ENCODE measurements at places on chromosomes 11 and 22. TPM values are rescaled to one million over a fixed set of nuclear protein-coding genes. Genes with fewer than 3 reads are reported as not detected.

GRCh38 chr11:110929129-110929528 lies 216.9 kb upstream of the ARHGAP20 start:
- no peak for DNase-seq
- H3K27ac ChIP-seq, result no peak overlapping the region
- no peaks in the 10 kb centered on the region for H3K27me3 ChIP-seq
- H3K4me3 ChIP-seq, result no peak overlapping the region

GRCh38 chr11:62512961-62513360 lies 33.6 kb downstream of the AHNAK start:
- no peak for DNase-seq
- peaks cover 12% of the 10 kb centered on the region for H3K4me1 ChIP-seq
- H3K36me3 ChIP-seq, result no peaks in the 10 kb centered on the region

- H3K4me1 ChIP-seq, result peaks cover 8% of the 10 kb centered on the region
- no peaks in the 10 kb centered on the region for H3K36me3 ChIP-seq
- no peak overlapping the region for H3K27ac ChIP-seq
- no peaks in the 10 kb centered on the region for H3K27me3 ChIP-seq
Observed at GRCh38 chr11:109772892-109773291, 320.3 kb upstream of the ZC3H12C start.

- H3K27me3 ChIP-seq, result no peaks in the 10 kb centered on the region
- peaks cover 27% of the 10 kb centered on the region for H3K4me1 ChIP-seq
- no peak overlapping the region for H3K4me3 ChIP-seq
- H3K36me3 ChIP-seq, result peaks cover 8% of the 10 kb centered on the region
- DNase-seq, result no peak
Observed at GRCh38 chr22:30612789-30613188, 5.8 kb downstream of the TCN2 start.

DNA sequence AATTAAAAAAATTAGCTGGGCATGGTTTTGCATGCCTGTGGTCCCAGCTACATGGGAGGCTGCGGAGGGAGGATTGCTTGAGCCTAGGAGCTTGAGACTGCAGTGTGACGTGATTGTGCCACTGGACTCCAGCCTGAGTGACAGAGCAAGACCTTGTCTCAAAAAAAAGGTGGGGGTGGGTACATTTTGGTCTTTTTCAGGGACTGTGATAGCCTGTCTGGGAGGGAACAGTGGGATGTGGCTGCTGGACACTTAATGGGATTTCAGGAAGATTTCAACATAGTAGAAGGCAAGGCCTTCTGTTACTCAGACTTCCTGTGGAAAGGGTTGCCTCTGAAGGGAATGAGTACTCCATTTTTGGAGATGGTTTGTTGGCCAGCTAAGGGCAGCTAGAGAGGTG lies 40.6 kb downstream of the RELT start:
- H3K36me3 ChIP-seq, result peaks cover 19% of the 10 kb centered on the region
- no peak for DNase-seq
- no peak overlapping the region for H3K4me3 ChIP-seq
- peaks cover 34% of the 10 kb centered on the region for H3K4me1 ChIP-seq

GRCh38 chr11:21949763-21950413 lies 243.0 kb upstream of the ANO5 start:
- H3K4me3 ChIP-seq, result no peak overlapping the region
- no peaks in the 10 kb centered on the region for H3K27me3 ChIP-seq
- no peaks in the 10 kb centered on the region for H3K36me3 ChIP-seq
- H3K27ac ChIP-seq, result no peak overlapping the region
- no peak for DNase-seq

DNA sequence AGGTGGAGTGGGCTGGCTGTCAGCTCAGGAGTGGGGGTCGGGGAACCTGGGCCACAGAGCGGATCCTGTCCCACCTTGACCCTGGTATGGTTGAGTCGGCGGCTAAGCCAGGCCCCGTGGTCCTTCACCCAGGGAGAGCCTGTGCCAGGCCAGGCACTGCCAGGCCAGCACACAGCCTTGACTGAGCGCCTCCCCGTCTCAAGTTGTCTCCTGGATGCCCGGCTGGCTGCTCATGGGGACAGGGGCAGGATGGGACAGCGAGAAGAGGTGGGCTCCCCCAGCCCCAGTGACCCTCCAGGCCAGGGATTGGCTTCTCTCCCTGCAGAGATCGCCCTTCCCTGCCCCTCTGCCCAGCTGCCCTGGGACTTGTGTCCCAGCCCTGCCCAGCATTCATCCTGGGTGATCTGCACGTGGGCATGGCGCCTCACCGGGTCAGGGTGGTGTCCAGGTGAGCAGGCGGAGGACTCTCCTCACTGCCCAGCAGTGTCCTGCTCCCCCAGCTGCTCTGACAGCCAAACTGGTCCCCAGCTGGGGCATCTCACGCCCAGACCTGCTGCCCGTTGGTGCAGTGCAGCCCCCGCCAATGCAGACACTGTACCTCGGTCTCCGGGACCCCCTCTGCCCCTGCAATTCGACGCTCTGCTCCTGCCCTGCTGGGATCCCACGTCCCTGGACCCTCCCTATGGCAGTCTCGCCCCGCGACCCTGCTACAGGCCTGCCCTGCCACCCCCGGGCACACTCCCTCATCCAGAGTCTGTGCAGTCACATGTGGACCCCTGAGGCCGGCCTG lies 28.8 kb upstream of the CCDC188 start:
- H3K36me3 ChIP-seq, result no peaks in the 10 kb centered on the region
- no peak for DNase-seq
- no peak overlapping the region for H3K4me3 ChIP-seq
- H3K4me1 ChIP-seq, result peaks cover 4% of the 10 kb centered on the region
- H3K27me3 ChIP-seq, result no peaks in the 10 kb centered on the region

GRCh38 chr11:116730601-116731000 lies 42.2 kb downstream of the BUD13 start:
- H3K36me3 ChIP-seq, result no peaks in the 10 kb centered on the region
- no peak for DNase-seq
- peaks cover 22% of the 10 kb centered on the region for H3K4me1 ChIP-seq

GRCh38 chr11:63321723-63322122 lies 47.9 kb upstream of the SLC22A9 start:
- no peaks in the 10 kb centered on the region for H3K4me1 ChIP-seq
- H3K4me3 ChIP-seq, result no peak overlapping the region
- H3K27me3 ChIP-seq, result peaks cover 18% of the 10 kb centered on the region
- no peak overlapping the region for H3K27ac ChIP-seq
- H3K36me3 ChIP-seq, result no peaks in the 10 kb centered on the region
- DNase-seq, result no peak

DNA sequence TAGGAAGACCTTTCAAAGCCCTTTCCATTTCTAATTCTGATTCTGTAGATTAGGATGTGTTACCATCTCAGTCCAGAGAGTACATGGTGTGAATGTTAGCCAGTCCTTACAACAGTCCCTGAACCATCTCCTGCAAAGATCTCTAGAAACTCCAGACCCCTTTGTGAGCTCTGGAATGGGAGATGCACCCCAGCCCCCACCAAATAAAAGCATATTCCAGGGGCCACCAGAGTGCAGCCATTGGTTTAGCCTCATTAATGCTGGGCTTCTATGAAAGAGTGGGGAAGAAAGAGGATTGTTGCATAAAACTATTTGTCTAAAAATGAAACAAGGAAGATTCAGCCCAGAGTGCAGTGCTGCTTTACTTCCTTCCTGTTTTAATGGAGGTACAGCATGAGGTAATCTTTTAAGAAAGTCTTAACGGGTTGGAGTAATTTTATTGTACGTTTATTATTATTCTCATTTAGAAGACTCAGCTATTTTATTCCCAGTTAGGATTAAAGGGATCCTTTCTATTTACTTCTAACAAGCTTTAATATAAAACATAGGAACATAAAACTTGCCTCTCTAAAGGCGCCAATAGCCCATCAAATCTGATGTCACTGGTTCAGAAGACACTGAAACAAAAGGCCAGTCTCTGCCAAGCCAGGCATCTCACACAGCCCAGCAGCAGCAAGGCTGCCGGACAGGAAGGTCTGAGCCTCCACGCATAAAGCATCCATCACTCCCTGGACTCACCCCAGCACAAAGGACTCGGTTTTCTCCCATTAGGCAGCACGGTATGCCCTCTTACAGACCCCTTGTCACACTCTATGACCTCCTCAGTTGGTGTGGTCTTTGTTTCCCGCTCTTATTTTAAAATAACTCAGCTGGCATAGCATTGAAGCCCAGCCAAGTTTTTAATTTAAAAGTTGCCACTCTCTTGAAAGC lies 203.9 kb upstream of the BLID start:
- peak overlapping the region; percentile 52 for H3K4me3 ChIP-seq
- peak; percentile 19 for DNase-seq
- peak overlapping the region; percentile 97 for H3K27ac ChIP-seq
- no peaks in the 10 kb centered on the region for H3K27me3 ChIP-seq
- H3K4me1 ChIP-seq, result peaks cover 55% of the 10 kb centered on the region

GRCh38 chr11:124415356-124415923 lies 9.2 kb downstream of the OR8B4 start:
- peaks cover 38% of the 10 kb centered on the region for H3K27me3 ChIP-seq
- H3K27ac ChIP-seq, result no peak overlapping the region
- H3K4me3 ChIP-seq, result no peak overlapping the region
- no peaks in the 10 kb centered on the region for H3K4me1 ChIP-seq

GRCh38 chr11:65323813-65324212 lies 9.1 kb downstream of the CDC42EP2 start:
- H3K36me3 ChIP-seq, result no peaks in the 10 kb centered on the region
- H3K4me1 ChIP-seq, result no peaks in the 10 kb centered on the region
- no peak overlapping the region for H3K27ac ChIP-seq
- no peak for DNase-seq

GRCh38 chr22:18156878-18157713 lies 7.1 kb downstream of the USP18 start:
- no peak overlapping the region for H3K27ac ChIP-seq
- no peaks in the 10 kb centered on the region for H3K36me3 ChIP-seq
- no peaks in the 10 kb centered on the region for H3K27me3 ChIP-seq
- H3K4me3 ChIP-seq, result no peak overlapping the region
- peak; percentile 76 for DNase-seq

- H3K27me3 ChIP-seq, result no peaks in the 10 kb centered on the region
- no peak overlapping the region for H3K4me3 ChIP-seq
- no peaks in the 10 kb centered on the region for H3K36me3 ChIP-seq
Observed at GRCh38 chr11:102868339-102868738, 6.4 kb downstream of the MMP12 start.

GRCh38 chr11:31996159-31996881 lies 94.6 kb upstream of the RCN1 start:
- H3K27me3 ChIP-seq, result peaks cover 34% of the 10 kb centered on the region
- H3K4me1 ChIP-seq, result no peaks in the 10 kb centered on the region
- no peaks in the 10 kb centered on the region for H3K36me3 ChIP-seq
- H3K27ac ChIP-seq, result no peak overlapping the region

DNA sequence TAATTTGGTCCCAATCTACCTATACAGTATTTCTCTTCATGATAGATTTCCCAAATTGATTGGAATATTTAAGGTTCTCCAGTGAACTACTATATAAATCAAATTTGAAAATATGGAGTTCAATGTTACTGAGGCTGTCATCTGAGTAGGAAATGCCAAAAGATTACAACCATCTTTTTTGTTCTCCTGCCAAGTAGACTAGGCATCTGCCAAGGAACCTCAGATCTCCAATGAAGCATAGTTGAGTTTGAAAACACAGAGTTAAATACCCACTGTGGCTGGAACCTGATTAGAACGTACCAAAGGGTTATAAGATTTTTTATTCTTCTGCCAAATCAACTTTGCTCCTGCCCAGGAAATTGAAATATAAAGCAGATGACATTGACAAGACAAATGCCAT lies 330.9 kb downstream of the CNTN5 start:
- H3K27me3 ChIP-seq, result no peaks in the 10 kb centered on the region
- H3K4me1 ChIP-seq, result no peaks in the 10 kb centered on the region
- no peak for DNase-seq

- H3K36me3 ChIP-seq, result no peaks in the 10 kb centered on the region
- DNase-seq, result no peak
- peaks cover 12% of the 10 kb centered on the region for H3K4me1 ChIP-seq
- H3K4me3 ChIP-seq, result no peak overlapping the region
- no peaks in the 10 kb centered on the region for H3K27me3 ChIP-seq
Observed at GRCh38 chr11:123107945-123108495, 46.1 kb upstream of the HSPA8 start.

DNA sequence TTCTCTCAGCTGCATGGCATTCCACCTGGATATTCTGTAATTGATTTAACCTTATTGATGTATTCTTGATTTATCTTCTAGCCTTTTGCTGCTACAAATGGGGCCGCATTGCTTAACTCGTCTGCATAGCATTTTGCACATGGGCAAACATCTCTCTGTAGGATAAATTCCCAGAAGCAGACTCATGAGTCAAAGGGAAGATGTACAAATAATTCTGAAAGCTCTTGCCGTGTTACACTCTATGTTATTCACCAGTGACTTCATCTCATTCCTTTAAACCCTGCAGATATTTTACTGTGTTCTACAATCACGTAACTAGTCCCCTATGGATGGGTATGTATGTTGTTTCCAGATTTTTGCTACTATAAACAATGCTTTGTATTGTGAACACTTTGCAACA lies 112.7 kb downstream of the SEZ6L start:
- peaks cover 46% of the 10 kb centered on the region for H3K27me3 ChIP-seq
- no peak overlapping the region for H3K4me3 ChIP-seq
- H3K27ac ChIP-seq, result no peak overlapping the region
- no peak for DNase-seq
- peaks cover under 1% of the 10 kb centered on the region for H3K4me1 ChIP-seq

DNA sequence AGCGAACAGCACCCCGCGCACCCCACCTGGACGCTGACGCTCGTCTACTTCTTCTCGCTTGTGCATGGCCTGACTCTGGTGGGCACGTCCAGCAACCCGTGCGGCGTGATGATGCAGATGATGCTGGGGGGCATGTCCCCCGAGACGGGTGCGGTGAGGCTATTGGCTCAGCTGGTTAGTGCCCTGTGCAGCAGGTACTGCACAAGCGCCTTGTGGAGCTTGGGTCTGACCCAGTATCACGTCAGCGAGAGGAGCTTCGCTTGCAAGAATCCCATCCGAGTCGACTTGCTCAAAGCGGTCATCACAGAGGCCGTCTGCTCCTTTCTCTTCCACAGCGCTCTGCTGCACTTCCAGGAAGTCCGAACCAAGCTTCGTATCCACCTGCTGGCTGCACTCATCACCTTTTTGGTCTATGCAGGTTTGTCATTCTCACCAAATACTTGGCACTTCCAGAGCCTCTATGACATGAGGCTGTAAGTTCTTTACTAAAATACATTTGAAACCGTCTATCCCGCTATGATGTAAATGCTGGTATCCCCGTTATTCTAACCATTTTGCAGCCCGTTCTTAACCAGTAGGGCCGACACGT lies 535 bp downstream of the AQP11 start:
- H3K4me1 ChIP-seq, result peaks cover 17% of the 10 kb centered on the region
- peaks cover 10% of the 10 kb centered on the region for H3K36me3 ChIP-seq
- H3K4me3 ChIP-seq, result peak overlapping the region; percentile 66
- H3K27ac ChIP-seq, result no peak overlapping the region

The UPK2 gene
- total RNA-seq, result not detected

The PRMT3 gene
- total RNA-seq, result 26.1 TPM

The SBF1 gene
- total RNA-seq, result 130 TPM

The INCENP gene
- 162 TPM for total RNA-seq

The CDC42EP1 gene
- total RNA-seq, result 22.6 TPM
